ENCODE measurements at places on chromosomes 2 and 18. TPM values are rescaled to one million over a fixed set of nuclear protein-coding genes. Genes with fewer than 3 reads are reported as not detected.

- no peak overlapping the region for H3K4me3 ChIP-seq
- DNase-seq, result no peak
- peaks cover 3% of the 10 kb centered on the region for H3K4me1 ChIP-seq
- H3K27ac ChIP-seq, result peak overlapping the region; percentile 9
- no peaks in the 10 kb centered on the region for H3K27me3 ChIP-seq
- no peaks in the 10 kb centered on the region for H3K36me3 ChIP-seq
Measured at GRCh38 chr2:189542145-189542882, 38.3 kb downstream of the SLC40A1 start.

- no peak overlapping the region for H3K4me3 ChIP-seq
- DNase-seq, result no peak
- H3K27me3 ChIP-seq, result no peaks in the 10 kb centered on the region
- H3K27ac ChIP-seq, result no peak overlapping the region
- H3K36me3 ChIP-seq, result no peaks in the 10 kb centered on the region
- no peaks in the 10 kb centered on the region for H3K4me1 ChIP-seq
Measured at GRCh38 chr2:239610457-239611221, 209.8 kb upstream of the HDAC4 start.

PLGLB1 gene
- 0.66 TPM for total RNA-seq

DNA sequence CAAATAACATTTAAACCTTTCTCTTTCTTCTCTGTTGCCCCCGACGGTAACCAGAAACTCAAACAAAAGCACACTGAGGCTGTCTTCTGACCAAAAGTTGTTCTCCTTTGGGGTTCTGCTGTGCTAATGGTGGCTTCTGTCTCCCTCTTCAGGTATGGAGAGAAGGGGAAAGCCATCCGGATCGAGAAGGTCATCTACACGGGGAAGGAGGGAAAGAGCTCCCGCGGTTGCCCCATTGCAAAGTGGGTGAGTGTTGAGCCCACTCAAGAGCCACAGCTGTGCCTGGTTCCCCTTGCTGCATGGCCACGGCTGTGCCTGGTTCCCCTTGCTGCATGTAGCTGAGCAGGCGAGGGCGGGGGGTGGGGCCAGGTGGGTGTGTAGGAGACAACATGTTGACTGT is 67.4 kb downstream of the BOLA3 start:
- H3K27ac ChIP-seq, result peak overlapping the region; percentile 4
- no peaks in the 10 kb centered on the region for H3K27me3 ChIP-seq
- no peak for DNase-seq
- peak overlapping the region; percentile 24 for H3K4me3 ChIP-seq
- peaks cover 17% of the 10 kb centered on the region for H3K36me3 ChIP-seq
- peaks cover 12% of the 10 kb centered on the region for H3K4me1 ChIP-seq

GRCh38 chr2:231359441-231359840 is 36.1 kb upstream of the B3GNT7 start:
- no peak overlapping the region for H3K4me3 ChIP-seq
- H3K27me3 ChIP-seq, result no peaks in the 10 kb centered on the region
- no peak for DNase-seq
- H3K36me3 ChIP-seq, result peaks cover 89% of the 10 kb centered on the region
- H3K4me1 ChIP-seq, result no peaks in the 10 kb centered on the region

GRCh38 chr2:236665101-236665500 is 95.5 kb downstream of the ACKR3 start:
- no peak overlapping the region for H3K4me3 ChIP-seq
- H3K4me1 ChIP-seq, result peaks cover 25% of the 10 kb centered on the region
- H3K27me3 ChIP-seq, result no peaks in the 10 kb centered on the region
- no peak overlapping the region for H3K27ac ChIP-seq

- no peak overlapping the region for H3K27ac ChIP-seq
- no peak for DNase-seq
- no peaks in the 10 kb centered on the region for H3K4me1 ChIP-seq
- no peaks in the 10 kb centered on the region for H3K27me3 ChIP-seq
- H3K36me3 ChIP-seq, result no peaks in the 10 kb centered on the region
- no peak overlapping the region for H3K4me3 ChIP-seq
Measured at GRCh38 chr2:10905006-10905861, 6.5 kb upstream of the KCNF1 start.

GRCh38 chr2:10080536-10081304 is 509 bp upstream of the CYS1 start:
- peaks cover 12% of the 10 kb centered on the region for H3K27me3 ChIP-seq
- DNase-seq, result no peak
- H3K4me1 ChIP-seq, result peaks cover 47% of the 10 kb centered on the region

GRCh38 chr18:56825321-56825720 is 174.2 kb downstream of the WDR7 start:
- no peak for DNase-seq
- H3K27me3 ChIP-seq, result no peaks in the 10 kb centered on the region
- no peak overlapping the region for H3K27ac ChIP-seq

- H3K4me1 ChIP-seq, result no peaks in the 10 kb centered on the region
- H3K27me3 ChIP-seq, result no peaks in the 10 kb centered on the region
- DNase-seq, result no peak
- no peak overlapping the region for H3K27ac ChIP-seq
- H3K36me3 ChIP-seq, result no peaks in the 10 kb centered on the region
Measured at GRCh38 chr2:41434991-41435390, 612.8 kb upstream of the PKDCC start.

- DNase-seq, result peak; percentile 92
- peak overlapping the region; percentile 98 for H3K4me3 ChIP-seq
- no peaks in the 10 kb centered on the region for H3K36me3 ChIP-seq
- peaks cover 63% of the 10 kb centered on the region for H3K4me1 ChIP-seq
- no peaks in the 10 kb centered on the region for H3K27me3 ChIP-seq
Measured at GRCh38 chr18:75208155-75208835, 644 bp downstream of the PTGR3 start.

GRCh38 chr2:195296490-195296889 is 360.5 kb upstream of the SLC39A10 start:
- no peak overlapping the region for H3K27ac ChIP-seq
- no peaks in the 10 kb centered on the region for H3K27me3 ChIP-seq
- no peak for DNase-seq
- no peak overlapping the region for H3K4me3 ChIP-seq
